ENCODE measurements at places on chromosomes 2 and 18.

DNA sequence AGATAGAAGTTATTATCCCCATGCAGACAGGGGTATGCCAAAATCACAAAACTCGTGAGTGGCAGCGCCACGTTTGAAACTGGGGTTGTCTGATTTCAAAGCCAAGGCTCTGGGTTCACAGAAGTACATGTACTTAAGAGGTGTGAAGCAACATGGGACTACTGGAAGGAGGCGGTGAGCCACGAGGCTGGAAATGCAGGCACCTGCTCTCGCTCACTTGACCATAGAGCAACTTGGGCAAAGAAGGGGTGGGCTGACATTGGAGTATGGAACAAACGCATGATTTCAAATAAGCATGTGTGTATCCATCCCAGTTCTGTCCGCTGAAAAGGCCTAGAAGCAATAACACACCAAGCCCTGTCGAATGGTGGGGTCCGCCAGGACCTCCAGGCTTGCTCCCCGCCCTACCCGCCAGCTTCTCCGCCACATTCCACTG is 593 bp upstream of the ACTR2 start:
- no peak for DNase-seq

GRCh38 chr2:14907014-14907612 is 274.6 kb downstream of the LRATD1 start:
- DNase-seq, result no peak

- no peak for DNase-seq
These were observed 114.0 kb downstream of the SP3 start for GRCh38 chr2:173851141-173851641.

- DNase-seq, result no peak
These were observed 3.9 kb downstream of the SKOR2 start for GRCh38 chr18:47247416-47248114.

- DNase-seq, result no peak
These were observed 94.9 kb upstream of the TTC27 start for GRCh38 chr2:32532961-32533360.

Data from stimulated activated CD4-positive, alpha-beta T cell treated with anti-CD3 and anti-CD28 coated beads, TNF-alpha, amount 100 ng/mL, for 24 hours (primary cell).